Esophagus muscularis mucosa (tissue), 4 donors: ENCODE measurements at places on chromosomes 5 and 9. TPM values are rescaled to one million over a fixed set of nuclear protein-coding genes. Genes with fewer than 3 reads are reported as not detected.

DNA sequence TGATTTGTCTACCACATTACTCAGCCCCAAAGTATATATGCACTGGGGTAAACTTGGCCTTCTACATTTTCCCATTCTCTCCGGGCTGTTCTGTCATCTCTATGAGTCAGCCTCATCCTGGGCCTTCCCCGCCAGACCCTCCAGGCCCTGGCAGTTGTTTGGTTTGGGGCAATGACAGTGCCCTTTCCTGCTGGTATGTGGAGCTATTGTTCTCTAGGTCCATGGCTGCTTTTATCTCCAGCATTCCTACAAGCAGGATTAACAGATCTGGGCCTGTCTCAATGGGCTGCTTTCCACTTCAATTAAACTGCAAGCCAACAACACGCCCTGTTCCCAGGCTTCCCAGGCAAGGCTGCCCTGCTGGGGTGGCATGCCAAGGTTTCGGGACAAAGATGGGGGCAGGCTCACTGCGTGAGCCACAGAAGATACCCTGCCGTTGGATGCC is 136.4 kb downstream of the SLIT3 start:
- DNase-seq, result no peak

DNA sequence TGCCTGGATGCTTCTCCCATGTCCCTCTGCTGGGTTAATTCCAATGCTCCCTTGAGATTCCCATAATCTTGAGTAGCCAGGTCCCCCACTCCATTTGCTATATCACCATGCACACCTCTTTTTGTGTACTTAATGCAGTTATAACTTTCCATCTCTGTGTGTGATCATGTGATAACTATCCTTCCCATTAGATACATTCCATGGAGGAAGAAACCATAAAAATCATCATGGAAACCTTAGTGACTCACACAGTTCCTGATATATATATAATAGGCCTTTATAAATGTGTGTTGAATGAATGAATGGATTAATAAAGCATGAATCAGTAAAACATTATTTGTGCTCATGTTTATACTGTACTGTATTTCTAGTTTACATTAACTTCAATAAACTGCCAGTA is 104.6 kb downstream of the PCSK5 start:
- no peak for DNase-seq

- no peak for DNase-seq
Observed at GRCh38 chr5:163330723-163331668, 106.4 kb upstream of the CCNG1 start.

GRCh38 chr9:113178087-113178486 is 27.3 kb downstream of the SLC31A2 start:
- DNase-seq, result peak; percentile 7

- no peak for DNase-seq
Observed at GRCh38 chr9:99023831-99024230, 80.1 kb downstream of the COL15A1 start.

DNA sequence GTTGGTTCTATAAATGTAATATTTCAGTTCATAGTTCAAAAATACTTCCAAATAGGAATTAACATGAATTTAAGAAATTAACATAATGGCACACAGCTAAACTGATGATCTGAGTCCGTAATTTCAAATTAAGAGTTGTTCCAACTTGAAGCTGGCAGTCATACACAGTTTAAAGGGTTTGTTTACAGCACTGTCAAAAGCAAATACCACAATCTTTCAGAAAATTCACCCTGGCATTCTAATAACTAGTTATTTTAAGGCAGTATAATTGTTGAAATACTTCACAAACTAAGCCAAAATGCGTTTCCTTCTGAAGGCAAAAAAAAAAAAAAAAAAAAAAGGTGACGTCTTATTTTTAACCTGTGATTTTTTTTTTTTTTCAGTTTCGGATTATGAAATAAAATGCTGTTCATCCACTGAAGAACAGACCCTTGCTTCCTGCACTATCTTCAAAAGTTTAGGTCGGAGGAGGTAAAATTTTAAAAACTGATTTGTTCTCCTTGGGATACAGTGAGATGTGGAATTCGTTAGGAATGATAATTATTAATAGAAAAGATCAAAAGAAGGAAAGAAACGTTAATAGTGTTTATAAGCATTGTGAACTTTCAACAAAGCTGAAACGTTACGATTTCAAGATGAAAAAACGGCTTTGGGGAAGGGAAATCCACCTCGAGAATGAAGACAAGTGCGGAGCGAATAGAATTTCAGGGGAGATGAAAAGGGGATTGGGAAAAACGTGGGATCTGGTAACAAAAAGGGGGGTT is 850 bp downstream of the IL6ST start:
- DNase-seq, result no peak

Gene ANKRD31
- total RNA-seq, result 0.06 TPM

Gene JAKMIP2
- total RNA-seq, result 2.6 TPM

Gene STOML2
- total RNA-seq, result 122 TPM

Gene PCDHA9
- total RNA-seq, result 0.06 TPM
